RPMI7951 (cell line): ENCODE measurements at places on chromosomes 13 and 19. TPM values are rescaled to one million over a fixed set of nuclear protein-coding genes. Genes with fewer than 3 reads are reported as not detected.

LONP1 gene
- total RNA-seq, result 34.6 and 38.2 TPM in 2 replicates

TSEN34 gene
- 125 and 166 TPM in 2 replicates for total RNA-seq

ZNF614 gene
- 14.2 and 15.4 TPM in 2 replicates for total RNA-seq

KRTDAP gene
- total RNA-seq, result not detected in 2 replicates

ZNF880 gene
- total RNA-seq, result 13.1 and 17.0 TPM in 2 replicates

SKA3 gene
- total RNA-seq, result 29.7 and 40.3 TPM in 2 replicates

- DNase-seq, result no peak
These were observed 1254.8 kb downstream of the SLITRK5 start for GRCh38 chr13:88925954-88926353.

- no peak for DNase-seq
These were observed 961.2 kb downstream of the PCDH17 start for GRCh38 chr13:58592786-58593185.

DNA sequence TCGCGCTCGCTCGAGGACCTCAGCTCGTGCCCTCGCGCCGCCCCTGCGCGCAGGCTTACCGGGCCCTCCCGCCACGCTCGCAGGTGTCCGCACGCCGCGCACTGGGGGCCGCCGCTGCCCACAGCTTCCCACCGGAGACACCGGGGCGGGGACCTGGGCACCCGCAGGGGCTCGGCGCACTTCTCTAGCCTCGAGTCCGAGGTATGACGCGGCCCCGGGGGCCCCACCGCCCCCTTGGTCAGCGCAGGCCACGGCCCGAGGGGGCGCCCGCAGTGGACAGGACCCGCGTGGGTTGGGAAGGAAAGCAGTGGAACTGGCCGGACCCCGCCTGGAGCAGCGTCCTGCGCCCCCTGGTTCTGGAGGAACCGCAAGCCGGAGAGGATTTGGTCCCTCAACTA is 2.1 kb upstream of the GRWD1 start:
- no peak for DNase-seq

GRCh38 chr13:73938372-73939070 is 195.7 kb downstream of the KLF12 start:
- DNase-seq, result peak; percentile 65

DNA sequence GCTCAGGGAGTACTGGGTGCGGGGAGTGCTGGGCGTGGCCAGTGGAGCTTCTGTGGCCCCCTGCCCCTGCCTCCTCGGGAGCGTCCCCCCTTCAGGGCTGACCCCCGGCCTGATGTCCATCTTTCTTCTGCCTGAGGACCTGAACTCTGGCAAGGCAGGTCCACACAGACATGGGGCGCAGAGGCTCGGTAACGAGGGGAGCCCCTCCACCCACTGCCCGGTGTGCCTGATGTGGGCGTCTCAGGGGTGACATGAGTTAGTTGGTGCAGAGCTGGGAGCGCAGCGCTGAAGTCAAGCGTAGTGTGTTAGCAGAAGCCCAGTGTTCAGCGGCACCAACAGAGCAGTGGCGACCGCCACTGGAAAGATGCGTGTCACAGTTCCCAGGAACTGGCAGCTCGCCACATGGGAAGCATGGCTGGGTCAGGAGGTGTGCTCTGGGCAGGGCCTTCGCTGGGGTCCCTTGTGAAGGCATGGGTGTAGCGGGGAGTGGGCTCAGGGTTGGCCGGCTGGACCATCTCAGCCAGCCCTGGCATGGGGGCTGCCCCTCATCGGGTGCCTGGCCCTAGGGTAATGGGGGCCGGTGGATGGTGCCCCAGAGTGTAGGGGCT is 11.5 kb downstream of the THOP1 start:
- DNase-seq, result no peak
